ENCODE measurements at places on chromosomes 3 and 15. TPM values are rescaled to one million over a fixed set of nuclear protein-coding genes. Genes with fewer than 3 reads are reported as not detected.

ARPIN gene
- polyA plus RNA-seq: 13.8 TPM

RTP3 gene
- polyA plus RNA-seq: 0.14 TPM

- no peak for DNase-seq
These were observed 178.2 kb upstream of the TGFBR2 start for GRCh38 chr3:30428251-30428650.

- peak; percentile 20 for DNase-seq
These were observed 318.5 kb downstream of the TBC1D5 start for GRCh38 chr3:17423786-17424536.

DNA sequence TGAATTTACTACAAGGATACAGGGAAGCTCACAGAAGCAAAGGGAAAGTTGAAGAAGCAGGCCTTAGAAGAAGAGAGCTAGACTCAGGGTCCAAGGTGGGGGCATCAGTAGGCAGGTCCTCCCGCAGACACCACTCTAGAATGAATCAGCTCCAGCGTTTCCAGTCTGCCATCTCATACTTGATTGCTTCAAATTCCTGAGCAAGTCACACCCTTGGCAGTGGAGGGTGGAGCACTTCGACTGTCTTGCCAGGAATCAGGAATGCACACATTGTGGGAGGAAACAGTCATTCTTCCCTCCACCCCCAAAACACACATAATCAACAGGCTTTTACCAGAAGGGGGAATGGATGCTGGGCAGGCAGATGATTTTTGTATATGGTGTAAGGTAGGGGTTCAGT lies 78.5 kb downstream of the CHCHD6 start:
- no peak for DNase-seq

Measured in forelimb muscle (tissue), 1 donor.